Tibial artery (tissue), 4 donors: ENCODE measurements at places on chromosomes 2 and 18.

DNA sequence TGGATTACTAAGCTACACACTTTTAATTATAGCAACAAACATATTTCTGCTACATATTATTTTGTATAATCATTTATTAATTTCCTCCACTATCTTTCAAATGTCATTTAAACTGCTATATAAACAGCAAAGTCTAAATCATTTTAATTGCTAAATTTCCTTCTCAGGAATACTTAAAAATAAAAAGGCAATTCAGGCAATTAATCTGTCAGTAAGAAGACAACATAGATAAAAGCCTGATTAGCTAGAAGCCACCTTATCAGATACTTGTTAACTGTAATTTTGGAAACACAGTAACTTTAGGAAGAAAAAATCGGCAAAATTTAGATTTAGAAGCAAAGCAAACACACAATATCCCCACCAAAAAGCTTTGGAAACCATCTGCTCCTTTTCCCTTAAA is 188.2 kb upstream of the ZNF804A start:
- no peak overlapping the region for H3K4me3 ChIP-seq
- H3K27me3 ChIP-seq: no peaks in the 10 kb centered on the region
- DNase-seq: no peak
- H3K4me1 ChIP-seq: no peaks in the 10 kb centered on the region
- H3K36me3 ChIP-seq: no peaks in the 10 kb centered on the region

- H3K27me3 ChIP-seq: no peaks in the 10 kb centered on the region
- no peak overlapping the region for H3K27ac ChIP-seq
- H3K36me3 ChIP-seq: no peaks in the 10 kb centered on the region
- no peaks in the 10 kb centered on the region for H3K4me1 ChIP-seq
Measured at GRCh38 chr2:45343251-45344017, 267.6 kb downstream of the SRBD1 start.

DNA sequence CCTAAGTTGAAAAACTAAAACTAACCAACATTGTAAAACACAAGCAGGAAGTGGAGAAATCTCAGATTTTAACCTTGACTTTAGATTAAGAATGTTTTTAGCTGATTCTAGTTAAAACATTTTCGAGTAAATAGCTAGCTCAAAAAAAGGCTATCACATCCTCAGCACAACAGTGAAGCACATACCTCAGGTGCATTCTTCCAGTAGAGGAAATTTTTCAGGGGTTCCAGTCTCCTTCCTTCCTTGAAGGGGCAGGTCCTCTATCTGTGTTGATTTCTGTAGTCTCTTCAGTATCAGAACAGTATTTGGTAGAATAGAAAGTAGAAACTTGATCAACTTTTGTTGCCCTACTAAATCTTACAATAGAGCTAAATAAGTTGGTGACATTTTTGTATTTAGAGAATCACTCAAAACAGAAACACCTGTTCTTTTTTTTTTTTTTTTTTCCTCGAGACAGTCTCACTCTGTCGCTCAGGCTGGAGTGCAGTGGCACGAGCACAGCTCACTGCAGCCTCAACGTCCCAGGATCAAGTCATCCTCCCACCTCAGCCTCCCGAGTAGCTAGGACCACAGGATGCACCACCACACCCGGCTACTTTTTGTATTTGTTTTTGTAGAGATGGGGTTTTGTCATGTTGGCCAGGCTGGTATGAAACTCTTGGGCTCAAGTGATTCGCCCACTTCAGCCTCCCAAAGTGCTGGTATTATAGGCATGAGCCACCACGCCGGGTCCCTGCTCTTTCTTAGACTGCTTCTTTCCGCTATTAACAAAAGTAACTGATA is 6.9 kb upstream of the GPR155 start:
- H3K4me3 ChIP-seq: no peak overlapping the region
- H3K27me3 ChIP-seq: no peaks in the 10 kb centered on the region
- H3K4me1 ChIP-seq: no peaks in the 10 kb centered on the region

DNA sequence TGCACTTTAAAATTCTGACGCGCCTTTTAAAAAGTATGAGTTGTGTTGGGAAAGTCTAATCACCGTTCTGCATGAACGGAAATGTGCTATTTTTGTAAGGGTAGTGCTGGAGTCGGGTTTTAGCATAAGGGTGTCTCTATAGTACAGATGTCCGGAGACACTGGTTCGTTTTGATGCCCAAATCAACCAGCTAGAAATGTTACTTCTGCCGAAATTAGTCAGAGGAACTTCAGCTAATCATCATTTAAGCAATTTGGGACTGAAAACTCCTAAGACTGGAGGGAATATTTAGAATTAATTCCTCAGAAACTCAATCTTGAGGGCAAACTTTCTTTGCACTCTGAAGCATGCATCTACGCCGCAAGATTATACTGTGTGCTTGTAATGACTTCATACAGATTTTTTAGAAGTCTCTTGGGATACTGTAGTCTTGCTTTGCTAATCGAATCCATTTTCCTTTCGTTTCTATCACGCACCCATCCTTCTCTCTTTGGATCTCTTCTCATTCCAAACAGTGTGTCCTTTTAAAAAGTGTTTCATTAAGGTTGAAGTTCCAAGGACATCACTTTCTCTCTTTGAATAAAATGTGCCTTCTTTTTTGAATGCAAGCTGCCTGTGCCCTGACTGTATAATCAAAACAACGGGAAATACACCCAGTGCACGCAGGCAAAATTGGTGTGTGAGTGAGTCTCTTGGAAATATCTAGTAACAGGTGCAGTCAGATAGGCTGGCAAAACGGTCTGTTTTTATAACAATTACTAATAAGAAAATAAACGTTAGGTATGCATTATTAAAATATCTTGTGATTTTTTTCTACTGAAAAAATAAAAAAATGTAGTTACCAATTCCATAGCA is 270.9 kb upstream of the TCF4 start:
- no peak overlapping the region for H3K27ac ChIP-seq
- H3K27me3 ChIP-seq: no peaks in the 10 kb centered on the region
- DNase-seq: no peak
- H3K4me3 ChIP-seq: peak overlapping the region; percentile 27
- H3K4me1 ChIP-seq: peaks cover 3% of the 10 kb centered on the region

- H3K36me3 ChIP-seq: no peaks in the 10 kb centered on the region
- H3K27me3 ChIP-seq: no peaks in the 10 kb centered on the region
- H3K4me3 ChIP-seq: no peak overlapping the region
- DNase-seq: no peak
Measured at GRCh38 chr18:3230401-3231334, 10.9 kb upstream of the MYOM1 start.

- H3K27ac ChIP-seq: no peak overlapping the region
- H3K27me3 ChIP-seq: no peaks in the 10 kb centered on the region
- H3K4me1 ChIP-seq: no peaks in the 10 kb centered on the region
- no peaks in the 10 kb centered on the region for H3K36me3 ChIP-seq
- H3K4me3 ChIP-seq: no peak overlapping the region
Measured at GRCh38 chr2:6421138-6421730, 444.5 kb downstream of the CMPK2 start.

GRCh38 chr2:122186761-122187222 is 431.3 kb downstream of the TSN start:
- no peak for DNase-seq
- H3K27me3 ChIP-seq: no peaks in the 10 kb centered on the region
- no peak overlapping the region for H3K4me3 ChIP-seq
- H3K27ac ChIP-seq: no peak overlapping the region

DNA sequence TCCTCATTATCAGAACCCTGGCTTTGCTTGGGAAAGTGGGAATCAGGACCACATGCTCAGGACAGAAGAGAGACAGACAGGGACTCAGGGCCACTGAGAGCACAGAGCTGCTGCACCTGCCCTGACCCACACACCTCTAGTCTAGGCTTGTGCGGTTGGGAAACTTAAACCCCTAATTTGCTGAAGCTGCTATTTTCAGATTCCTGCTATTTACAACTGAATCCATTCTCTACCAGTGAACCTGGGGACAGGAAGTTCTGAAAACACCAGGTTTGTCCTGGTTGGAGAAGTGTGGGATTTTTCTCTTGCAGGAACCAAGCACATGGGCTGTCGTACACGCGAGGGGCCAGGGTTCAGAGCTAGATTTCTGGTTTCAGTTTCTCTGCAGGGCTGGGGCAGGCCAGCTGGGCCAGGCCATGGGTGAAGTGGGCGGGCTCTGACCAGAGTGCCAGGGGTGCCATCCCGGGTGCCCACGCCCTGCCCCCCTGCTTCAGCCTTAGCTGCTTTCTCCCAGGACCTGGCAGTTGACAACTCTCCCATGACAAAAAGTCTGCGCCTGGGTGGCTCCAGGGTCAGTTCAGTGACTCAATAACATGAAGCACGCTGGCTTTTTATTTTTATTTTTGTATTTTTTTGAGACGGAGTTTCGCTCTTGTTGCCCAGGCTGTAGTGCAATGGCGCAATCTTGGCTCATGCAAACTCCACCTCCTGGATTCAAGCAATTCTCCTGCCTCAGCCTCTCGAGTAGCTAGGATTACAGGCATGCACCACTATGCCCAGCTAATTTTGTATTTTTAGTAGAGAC is 51.3 kb upstream of the SLC1A4 start:
- H3K27me3 ChIP-seq: no peaks in the 10 kb centered on the region
- H3K36me3 ChIP-seq: no peaks in the 10 kb centered on the region
- H3K4me3 ChIP-seq: peak overlapping the region; percentile 15

- no peak overlapping the region for H3K27ac ChIP-seq
- DNase-seq: no peak
- no peaks in the 10 kb centered on the region for H3K4me1 ChIP-seq
- peaks cover 84% of the 10 kb centered on the region for H3K36me3 ChIP-seq
- no peak overlapping the region for H3K4me3 ChIP-seq
Measured at GRCh38 chr2:238180554-238180953, 21.8 kb downstream of the ERFE start.

DNA sequence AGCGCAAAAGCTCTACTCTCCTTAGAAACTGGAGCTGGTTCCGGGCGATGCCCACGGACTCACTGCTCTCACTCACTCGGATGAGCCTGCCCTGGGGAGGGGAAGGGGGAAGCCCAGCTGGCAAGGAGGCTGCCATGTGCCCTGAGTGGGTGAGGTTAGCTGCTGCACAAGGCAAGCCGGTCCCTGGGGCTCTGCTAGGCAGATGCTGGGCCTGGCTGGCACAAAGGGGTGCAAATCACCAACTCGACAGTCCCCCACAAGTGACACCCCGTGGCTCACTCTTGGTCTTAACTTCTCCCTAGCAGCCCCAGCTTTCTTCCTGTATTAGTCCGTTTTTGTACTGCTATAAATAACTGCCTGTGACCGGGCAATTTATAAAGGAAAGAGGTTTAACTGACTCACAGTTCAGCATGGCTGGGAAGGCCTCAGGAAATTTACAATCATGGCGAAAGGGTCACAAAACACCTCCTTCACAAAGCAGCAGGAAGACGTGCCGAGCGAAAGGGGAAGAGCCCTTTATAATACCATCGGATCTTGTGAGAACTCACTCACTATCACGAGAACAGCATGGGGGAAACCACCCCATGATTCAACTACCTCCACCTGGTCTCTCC is 33.2 kb downstream of the ADCY3 start:
- H3K4me3 ChIP-seq: no peak overlapping the region
- no peaks in the 10 kb centered on the region for H3K27me3 ChIP-seq
- no peak overlapping the region for H3K27ac ChIP-seq
- no peak for DNase-seq
- H3K4me1 ChIP-seq: peaks cover 15% of the 10 kb centered on the region

- H3K4me1 ChIP-seq: peaks cover 57% of the 10 kb centered on the region
- no peak overlapping the region for H3K4me3 ChIP-seq
- H3K36me3 ChIP-seq: no peaks in the 10 kb centered on the region
- H3K27ac ChIP-seq: peak overlapping the region; percentile 36
- H3K27me3 ChIP-seq: no peaks in the 10 kb centered on the region
- peak; percentile 56 for DNase-seq
Measured at GRCh38 chr2:69222953-69223658, 163.9 kb downstream of the GFPT1 start.

- H3K4me1 ChIP-seq: no peaks in the 10 kb centered on the region
- no peak overlapping the region for H3K27ac ChIP-seq
- DNase-seq: no peak
- no peak overlapping the region for H3K4me3 ChIP-seq
- no peaks in the 10 kb centered on the region for H3K27me3 ChIP-seq
- H3K36me3 ChIP-seq: no peaks in the 10 kb centered on the region
Measured at GRCh38 chr2:101501443-101501842, 26.5 kb upstream of the RFX8 start.

DNA sequence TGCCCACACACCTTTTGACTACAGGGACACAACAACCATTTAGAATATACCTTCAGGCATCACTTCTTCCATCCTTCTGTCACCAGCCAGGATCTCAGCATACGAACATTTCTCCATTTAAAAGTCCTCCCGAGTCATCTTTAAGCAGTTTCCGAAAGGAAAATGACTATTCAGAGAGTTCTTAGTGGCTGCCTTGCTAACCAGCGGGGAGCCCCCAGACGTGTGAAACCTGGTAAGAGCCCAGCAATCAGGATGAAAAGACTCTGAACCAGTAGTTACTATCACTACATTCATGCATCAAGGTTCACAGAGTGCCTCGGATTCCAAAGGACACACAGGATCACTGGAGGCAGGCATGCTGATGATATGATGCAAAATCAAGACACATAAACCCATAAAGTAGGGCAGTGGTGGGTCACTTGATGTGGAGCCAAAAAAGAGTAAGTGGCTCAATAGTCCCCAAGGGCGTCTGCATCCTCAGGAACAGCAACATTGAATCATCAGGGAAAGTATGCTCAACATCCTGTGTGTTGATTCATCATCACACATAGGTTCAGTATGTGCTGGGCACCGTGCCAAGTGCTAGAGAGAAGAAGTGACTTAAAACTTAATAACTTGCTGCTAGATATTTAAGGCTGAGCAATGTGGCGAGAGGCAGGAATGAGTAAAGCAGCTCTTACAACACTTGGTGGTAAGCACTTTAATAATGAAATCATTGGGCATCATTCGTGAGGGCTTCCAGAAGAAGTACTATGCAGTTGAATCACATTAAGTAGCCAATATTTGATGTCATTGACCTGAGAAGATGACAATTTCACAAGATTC is 4.4 kb downstream of the CCL20 start:
- H3K4me3 ChIP-seq: peak overlapping the region; percentile 40
- H3K36me3 ChIP-seq: no peaks in the 10 kb centered on the region
- H3K4me1 ChIP-seq: no peaks in the 10 kb centered on the region
- DNase-seq: peak; percentile 98
- peak overlapping the region; percentile 76 for H3K27ac ChIP-seq
- H3K27me3 ChIP-seq: no peaks in the 10 kb centered on the region

DNA sequence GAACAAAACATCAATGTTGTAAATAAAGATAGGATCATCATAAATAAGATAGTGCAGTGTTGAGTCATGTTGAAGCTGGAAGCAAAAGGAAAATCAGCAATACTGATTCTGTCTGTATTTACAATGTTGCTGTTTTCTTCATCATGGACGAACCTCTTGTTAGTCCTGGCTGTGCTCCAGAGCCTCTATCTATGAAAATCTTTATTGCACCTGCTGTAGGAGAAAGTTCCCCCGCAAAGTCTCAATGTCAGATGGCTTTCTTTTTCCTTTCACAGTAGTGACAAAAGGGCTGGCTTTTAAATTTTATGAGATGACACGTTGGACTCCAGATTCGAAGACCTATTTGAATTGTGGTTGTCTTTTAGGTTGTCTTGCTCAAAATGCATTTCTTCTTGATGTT is 98.5 kb upstream of the LRRTM1 start:
- no peaks in the 10 kb centered on the region for H3K27me3 ChIP-seq
- no peaks in the 10 kb centered on the region for H3K36me3 ChIP-seq
- H3K4me1 ChIP-seq: no peaks in the 10 kb centered on the region
- no peak for DNase-seq
- H3K4me3 ChIP-seq: no peak overlapping the region
